Vein endothelial cell (primary cell): ENCODE measurements at places on chromosomes 13 and 19. TPM values are rescaled to one million over a fixed set of nuclear protein-coding genes. Genes with fewer than 3 reads are reported as not detected.

The GPR12 gene
- not detected in 2 replicates for total RNA-seq

The IL4I1 gene
- total RNA-seq, result 2.6 and 6.2 TPM in 2 replicates

The DLL3 gene
- total RNA-seq, result 0.29 and 0.65 TPM in 2 replicates

The ISOC2 gene
- total RNA-seq, result 60.9 and 67.6 TPM in 2 replicates

The CD209 gene
- not detected in 2 replicates for total RNA-seq

The LGI4 gene
- total RNA-seq, result 0.10 TPM in 1 of 2 replicates, not detected in the other

The NMRK2 gene
- not detected in 2 replicates for total RNA-seq

The POSTN gene
- total RNA-seq, result 29.3 and 420 TPM in 2 replicates

The PET100 gene
- total RNA-seq, result 6.2 and 8.8 TPM in 2 replicates

The LRRC63 gene
- total RNA-seq, result 0.10 TPM in 1 of 2 replicates, not detected in the other

The CBARP gene
- 6.4 and 7.2 TPM in 2 replicates for total RNA-seq

The COL5A3 gene
- total RNA-seq, result 0.67 TPM in 1 of 2 replicates, not detected in the other

The KRI1 gene
- 5.9 and 6.2 TPM in 2 replicates for total RNA-seq

The SLC25A41 gene
- 0.33 TPM in 1 of 2 replicates, not detected in the other for total RNA-seq

The CYP4F3 gene
- total RNA-seq, result not detected in 2 replicates

The ARHGAP45 gene
- 13.1 and 17.6 TPM in 2 replicates for total RNA-seq

The MEDAG gene
- 19.4 and 31.4 TPM in 2 replicates for total RNA-seq

The C3 gene
- under 0.01 and 0.57 TPM in 2 replicates for total RNA-seq

The PLPP2 gene
- total RNA-seq, result 38.2 and 40.0 TPM in 2 replicates

The IGFL2 gene
- total RNA-seq, result not detected in 2 replicates

The TMEM190 gene
- total RNA-seq, result not detected in 2 replicates

The S1PR5 gene
- total RNA-seq, result not detected in 2 replicates

The CLASRP gene
- total RNA-seq, result 19.6 and 31.4 TPM in 2 replicates

The ZNF574 gene
- 23.2 and 26.8 TPM in 2 replicates for total RNA-seq

The TNFSF13B gene
- total RNA-seq, result 0.10 and 0.98 TPM in 2 replicates

The MAP2K2 gene
- total RNA-seq, result 169 and 241 TPM in 2 replicates

The NFIC gene
- total RNA-seq, result 61.7 and 63.0 TPM in 2 replicates

The COX6B2 gene
- not detected in 2 replicates for total RNA-seq

The FGF14 gene
- total RNA-seq, result not detected in 2 replicates

The GPR183 gene
- 0.10 and 0.33 TPM in 2 replicates for total RNA-seq

The TIMM50 gene
- 55.0 and 57.8 TPM in 2 replicates for total RNA-seq

The LENG8 gene
- total RNA-seq, result 61.1 and 82.1 TPM in 2 replicates

The TSEN34 gene
- 62.1 and 68.9 TPM in 2 replicates for total RNA-seq

The LHB gene
- total RNA-seq, result 0.48 TPM in 1 of 2 replicates, not detected in the other

The OR10H1 gene
- total RNA-seq, result not detected in 2 replicates

The PODNL1 gene
- total RNA-seq, result under 0.01 and 0.19 TPM in 2 replicates

The SIGLEC10 gene
- total RNA-seq, result not detected in 2 replicates

The CDC42EP5 gene
- 69.1 and 109 TPM in 2 replicates for total RNA-seq

The KLK14 gene
- total RNA-seq, result not detected in 2 replicates

The DYRK1B gene
- total RNA-seq, result 22.6 and 28.1 TPM in 2 replicates

The NTN5 gene
- not detected in 2 replicates for total RNA-seq

The ATCAY gene
- not detected in 2 replicates for total RNA-seq

The FAM216B gene
- total RNA-seq, result not detected in 2 replicates

The RDH8 gene
- not detected in 2 replicates for total RNA-seq

The MAST1 gene
- total RNA-seq, result 0.29 and 0.33 TPM in 2 replicates

The PTH2 gene
- not detected in 2 replicates for total RNA-seq

The IZUMO2 gene
- not detected in 2 replicates for total RNA-seq

The ZIC2 gene
- total RNA-seq, result under 0.01 TPM in 1 of 2 replicates, not detected in the other

The SKA3 gene
- total RNA-seq, result 11.4 and 17.3 TPM in 2 replicates

The SIRT2 gene
- total RNA-seq, result 72.7 and 83.9 TPM in 2 replicates

The ALOX5AP gene
- total RNA-seq, result 0.33 and 0.38 TPM in 2 replicates

The IFI30 gene
- 0.48 TPM in 1 of 2 replicates, not detected in the other for total RNA-seq

The DZIP1 gene
- 5.2 and 19.1 TPM in 2 replicates for total RNA-seq

The ADGRL1 gene
- total RNA-seq, result 6.9 and 8.5 TPM in 2 replicates

The TEAD2 gene
- 69.8 and 95.7 TPM in 2 replicates for total RNA-seq

The PNMA8B gene
- under 0.01 TPM in 2 replicates for total RNA-seq

The LRRC4B gene
- not detected in 2 replicates for total RNA-seq

The ZIK1 gene
- 4.6 and 5.7 TPM in 2 replicates for total RNA-seq

The ZNF677 gene
- total RNA-seq, result 20.6 and 30.4 TPM in 2 replicates
